ENCODE measurements at places on chromosomes 12 and 14.

DNA sequence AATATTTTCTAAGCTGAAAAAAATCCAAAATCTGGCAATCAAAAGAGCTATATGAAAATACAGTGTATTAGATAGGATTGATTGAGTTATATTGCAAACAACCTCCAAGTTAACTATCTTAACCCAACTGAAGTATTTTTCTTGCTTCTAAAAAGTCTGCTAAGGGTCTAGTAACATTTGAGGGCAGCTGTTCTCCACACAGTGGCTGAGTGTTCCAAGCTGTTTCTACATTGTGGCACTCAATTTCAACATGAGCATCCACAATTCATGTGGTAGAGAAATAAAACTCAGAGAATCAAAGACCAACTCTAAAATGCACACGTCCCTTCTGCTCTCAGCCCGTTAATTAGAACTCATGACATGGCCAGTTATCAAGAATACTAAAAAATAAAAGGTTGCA is 340.0 kb downstream of the C12orf50 start:
- DNase-seq = no peak

- DNase-seq = no peak
These were observed 1.1 kb downstream of the BEGAIN start for GRCh38 chr14:100586153-100586402.

DNA sequence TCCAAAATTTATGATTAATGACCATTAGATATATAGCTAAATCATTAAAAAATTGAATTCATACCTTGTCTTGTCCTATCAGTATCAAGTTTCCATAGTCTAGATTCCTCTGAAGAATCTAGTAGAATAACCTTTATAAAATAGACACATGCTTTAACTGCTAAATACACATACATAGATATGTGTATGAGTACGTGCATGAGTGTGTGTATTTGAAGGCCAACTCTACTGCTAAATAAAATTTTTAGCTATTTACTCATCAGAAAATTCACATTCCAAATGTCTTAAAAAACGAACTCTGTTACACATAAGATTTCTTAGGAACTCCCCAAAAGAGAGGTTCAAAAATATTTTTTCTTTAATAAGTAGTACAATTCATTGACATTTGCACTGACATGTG is 233.0 kb downstream of the SSPN start:
- DNase-seq = no peak

- DNase-seq = no peak
These were observed 328.3 kb downstream of the AACS start for GRCh38 chr12:125393569-125393968.

- DNase-seq = no peak
These were observed 276.1 kb downstream of the SYT1 start for GRCh38 chr12:79140711-79141110.

Measured in skeletal muscle cell (primary cell).